Fibroblast of the aortic adventitia (primary cell): ENCODE measurements at places on chromosomes 1 and 21. TPM values are rescaled to one million over a fixed set of nuclear protein-coding genes. Genes with fewer than 3 reads are reported as not detected.

Gene S100A9
- not detected in 2 replicates for total RNA-seq

Gene RNU1-2
- under 0.01 and 2,882 TPM in 2 replicates for total RNA-seq

Gene KRTAP6-3
- not detected in 2 replicates for total RNA-seq

Gene HSD3B2
- not detected in 2 replicates for total RNA-seq

Gene SLC2A5
- total RNA-seq = 0.90 and 1.1 TPM in 2 replicates

Gene TMEM125
- total RNA-seq = not detected in 2 replicates

Gene SLC30A2
- not detected in 2 replicates for total RNA-seq

Gene C1QA
- not detected in 2 replicates for total RNA-seq

Gene CENPF
- 7.5 and 42.1 TPM in 2 replicates for total RNA-seq

Gene TCEA3
- total RNA-seq = 22.8 and 44.9 TPM in 2 replicates

Gene SPRR2G
- total RNA-seq = not detected in 2 replicates

Gene DHCR24
- 118 and 123 TPM in 2 replicates for total RNA-seq

Gene RPRD2
- total RNA-seq = 12.2 and 19.3 TPM in 2 replicates

Gene NT5C1A
- not detected in 2 replicates for total RNA-seq

Gene DNAJC28
- 2.7 and 3.7 TPM in 2 replicates for total RNA-seq

Gene LCE1A
- not detected in 2 replicates for total RNA-seq

Gene TNFRSF8
- 0.09 and 15.4 TPM in 2 replicates for total RNA-seq

Gene TMEM35B
- 17.8 and 31.6 TPM in 2 replicates for total RNA-seq

Gene HJV
- total RNA-seq = not detected in 2 replicates

Gene SPTA1
- total RNA-seq = 1.2 TPM in 1 of 2 replicates, not detected in the other

Gene GLIS1
- total RNA-seq = 1.6 TPM in 1 of 2 replicates, not detected in the other

Gene OLIG2
- total RNA-seq = not detected in 2 replicates

Gene SERINC2
- 5.4 TPM in 1 of 2 replicates, not detected in the other for total RNA-seq

Gene CDA
- 0.27 TPM in 1 of 2 replicates, not detected in the other for total RNA-seq

Gene MFSD2A
- total RNA-seq = 0.49 and 2.3 TPM in 2 replicates

Gene APCS
- not detected in 2 replicates for total RNA-seq

Gene WLS
- total RNA-seq = 27.3 and 235 TPM in 2 replicates

Gene DCST2
- total RNA-seq = 0.09 TPM in 1 of 2 replicates, not detected in the other

Gene SH3BGR
- total RNA-seq = 6.2 and 11.0 TPM in 2 replicates

Gene PODN
- 47.5 and 176 TPM in 2 replicates for total RNA-seq

Gene SMIM1
- total RNA-seq = 4.6 TPM in 1 of 2 replicates, not detected in the other

Gene CACNA1S
- total RNA-seq = not detected in 2 replicates

Gene OR14A16
- total RNA-seq = not detected in 2 replicates

Gene RRP1B
- 24.2 and 40.4 TPM in 2 replicates for total RNA-seq

Gene LEMD1
- 0.36 TPM in 1 of 2 replicates, not detected in the other for total RNA-seq

Gene KRTAP10-2
- total RNA-seq = not detected in 2 replicates

Gene ATP1A4
- not detected in 2 replicates for total RNA-seq

Gene LCE1E
- not detected in 2 replicates for total RNA-seq
